ENCODE measurements at places on chromosomes 11 and 22.

- no peak for DNase-seq
Observed at GRCh38 chr11:22349491-22349890, 11.3 kb downstream of the SLC17A6 start.

GRCh38 chr11:75142714-75143419 lies 8.0 kb upstream of the SLCO2B1 start:
- DNase-seq = peak; percentile 84

GRCh38 chr22:46075764-46076531 lies 74.4 kb upstream of the PPARA start:
- DNase-seq = no peak

GRCh38 chr11:69962152-69962551 lies 116.0 kb upstream of the ANO1 start:
- peak; percentile 77 for DNase-seq

- DNase-seq = no peak
Observed at GRCh38 chr11:110715541-110715940, 3.3 kb upstream of the ARHGAP20 start.

DNA sequence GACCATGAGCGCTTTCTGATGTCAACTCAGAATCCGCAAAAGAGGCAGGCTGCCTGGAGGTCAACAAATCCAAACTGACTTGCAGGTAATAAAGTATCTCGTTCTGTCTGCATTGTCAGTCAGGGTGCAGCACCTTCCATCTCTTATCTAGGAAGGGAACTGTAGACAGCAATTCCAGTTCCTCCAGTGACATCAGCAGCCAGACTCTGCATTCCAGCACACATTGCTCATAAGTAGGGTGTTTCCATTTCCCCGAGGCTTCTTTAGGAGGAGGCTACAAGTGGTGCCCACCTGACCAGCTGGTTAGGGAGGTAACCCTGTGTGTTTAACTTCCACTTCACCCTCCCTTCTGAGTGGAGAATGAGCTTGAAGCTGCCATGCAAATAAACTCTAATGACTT lies 53.3 kb downstream of the NTM start:
- DNase-seq = no peak

- no peak for DNase-seq
Observed at GRCh38 chr11:134754521-134755198, 342.6 kb upstream of the B3GAT1 start.

DNA sequence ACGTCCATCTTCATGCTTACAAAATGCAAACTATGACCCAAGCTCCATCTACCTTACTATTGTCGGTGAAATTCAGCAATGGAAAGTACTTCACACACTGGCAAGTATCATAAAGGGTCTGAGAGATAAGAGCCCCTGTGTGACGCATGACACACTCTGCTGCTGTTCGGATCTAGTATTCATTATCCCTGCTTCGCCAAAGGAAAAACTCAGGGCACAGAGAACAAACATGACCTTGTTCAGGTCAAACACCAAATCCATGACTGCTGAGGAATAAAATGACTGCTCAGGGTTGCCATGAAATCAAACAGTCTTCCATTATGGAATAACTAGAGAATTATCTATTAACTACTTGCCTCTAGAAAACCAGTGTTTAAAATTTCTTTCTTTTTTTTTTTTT lies 73.0 kb downstream of the MICAL3 start:
- no peak for DNase-seq

DNA sequence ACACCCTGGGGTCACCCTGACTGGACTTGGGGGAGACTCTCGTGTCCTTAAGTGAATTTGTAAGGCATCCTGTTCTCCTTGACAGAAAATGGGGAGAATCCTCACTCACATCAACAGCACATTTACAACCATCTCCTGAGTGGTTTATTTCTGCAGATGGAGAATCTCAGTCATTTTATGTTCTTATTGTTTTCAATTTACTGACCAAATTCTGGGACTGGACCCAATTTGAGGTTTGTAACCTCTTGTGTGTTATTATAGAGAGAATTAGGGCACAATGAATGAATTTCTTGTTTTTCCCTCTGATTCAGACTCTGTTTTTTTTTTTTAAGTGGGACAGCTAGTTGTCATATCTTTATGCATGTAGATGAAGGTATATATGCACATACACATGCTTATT lies 104.9 kb downstream of the ADAMTS15 start:
- DNase-seq = no peak

- no peak for DNase-seq
Observed at GRCh38 chr11:35494957-35495490, 30.4 kb downstream of the PAMR1 start.

DNA sequence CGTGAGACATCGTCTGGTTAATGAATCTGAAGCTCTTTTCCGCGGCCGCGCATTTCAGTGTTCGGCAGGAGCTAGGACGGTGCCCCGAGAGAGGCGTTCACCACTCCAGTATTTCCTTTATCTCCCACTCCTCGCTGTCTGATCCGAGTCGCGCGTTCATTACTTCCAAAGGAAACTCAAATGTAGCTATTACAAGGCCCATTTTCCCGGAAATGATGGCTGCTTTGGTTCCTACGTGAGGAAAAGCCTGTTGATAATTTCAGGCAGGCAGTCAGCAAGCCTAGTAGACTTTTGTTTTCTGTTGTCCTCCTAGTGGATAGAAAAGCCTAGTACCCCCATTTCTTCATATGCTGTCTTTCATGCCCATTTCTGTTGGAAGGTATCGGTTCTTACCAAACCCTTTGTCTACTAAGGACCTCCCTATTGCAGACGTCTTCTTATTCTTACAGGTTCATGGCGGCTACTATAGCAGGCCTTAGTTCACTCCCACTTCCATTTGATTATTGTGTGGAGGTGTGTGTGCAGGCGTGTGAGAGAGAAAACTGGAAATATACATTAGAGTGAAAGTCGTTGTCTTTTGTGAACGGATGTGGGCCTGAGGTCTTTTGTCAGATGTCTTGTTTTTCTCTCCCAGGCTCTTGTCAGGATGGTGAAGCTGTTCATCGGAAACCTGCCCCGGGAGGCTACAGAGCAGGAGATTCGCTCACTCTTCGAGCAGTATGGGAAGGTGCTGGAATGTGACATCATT lies 737 bp downstream of the RBM4 start:
- no peak for DNase-seq

- DNase-seq = no peak
Observed at GRCh38 chr11:134566311-134566710, 154.3 kb upstream of the B3GAT1 start.

GRCh38 chr22:23187871-23188700 lies 7.8 kb downstream of the BCR start:
- no peak for DNase-seq

- no peak for DNase-seq
Observed at GRCh38 chr22:30572840-30573593, 1.4 kb downstream of the GAL3ST1 start.

- DNase-seq = no peak
Observed at GRCh38 chr11:60378354-60378753, at the start of gene MS4A7. Gene MS4A7 (plus strand): TSS chr11:60378532. CDS start chr11:60383142, 4,610 bp downstream.

- DNase-seq = no peak
Observed at GRCh38 chr11:133827556-133827955, 17.8 kb downstream of the SPATA19 start.

DNA sequence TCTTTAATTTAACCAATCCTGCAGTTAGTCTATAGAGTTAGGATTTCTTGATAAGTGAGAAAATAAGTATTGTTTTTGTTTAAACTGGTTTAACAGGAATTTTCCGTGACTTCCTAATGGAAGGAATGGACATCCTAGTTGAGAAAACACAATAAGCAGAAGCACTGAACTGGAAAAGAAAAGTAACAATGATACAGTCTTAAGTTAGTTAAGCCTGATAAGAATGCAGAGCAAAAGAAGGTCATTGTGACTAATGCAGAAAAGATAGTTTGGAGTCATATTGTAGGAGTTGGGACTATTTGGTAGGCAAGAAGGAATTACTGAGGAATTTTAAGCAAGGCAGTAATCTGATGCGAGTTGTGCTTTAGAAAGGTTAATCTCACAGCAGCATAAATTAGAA lies 11.7 kb downstream of the RNF141 start:
- DNase-seq = no peak

DNA sequence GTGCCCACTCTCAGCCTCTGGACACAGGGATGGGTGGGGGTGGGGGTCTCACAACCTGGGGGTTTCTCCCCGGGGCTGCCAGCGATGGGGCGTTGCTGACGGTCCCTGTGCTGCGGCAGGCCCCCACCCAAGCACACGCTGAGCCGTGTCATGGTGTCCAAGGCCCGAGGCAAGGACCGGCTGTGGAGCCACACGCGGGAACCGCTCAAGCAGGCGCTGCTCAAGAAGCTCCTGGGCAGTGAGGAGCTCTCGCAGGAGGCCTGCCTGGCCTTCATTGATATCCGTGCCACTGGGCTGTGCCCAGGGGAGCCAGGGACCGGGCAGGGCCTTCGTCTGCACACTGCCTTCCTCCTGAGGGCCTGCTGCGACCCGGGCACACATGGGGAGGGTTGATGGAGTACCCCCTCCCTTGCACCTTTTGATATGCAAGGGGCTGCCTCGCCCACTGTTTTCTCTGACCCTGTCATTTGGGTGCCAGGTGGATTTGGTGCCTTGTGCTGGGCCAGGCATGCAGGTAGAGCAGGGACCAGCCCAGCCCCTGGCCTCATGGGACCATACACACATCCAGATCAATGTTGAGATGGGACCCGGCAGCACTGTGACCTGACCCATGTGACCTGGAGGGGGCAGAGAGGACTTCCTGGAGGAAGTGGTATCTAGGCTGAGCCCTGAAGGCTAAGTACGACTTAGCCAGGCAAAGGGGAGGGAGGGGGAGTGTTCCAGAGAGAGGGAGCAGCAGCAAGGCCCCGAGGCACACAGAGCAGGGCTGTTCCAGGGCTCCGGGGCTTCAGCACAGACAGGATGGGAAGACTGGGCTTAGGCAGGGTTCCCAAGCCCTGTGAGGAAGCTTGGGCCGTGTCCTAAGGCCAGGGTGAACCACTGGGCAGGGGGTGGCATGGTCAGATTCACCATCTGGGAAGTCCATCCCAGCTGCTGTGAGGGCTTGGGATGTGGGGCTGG lies 75.2 kb downstream of the MYO7A start:
- DNase-seq = no peak

DNA sequence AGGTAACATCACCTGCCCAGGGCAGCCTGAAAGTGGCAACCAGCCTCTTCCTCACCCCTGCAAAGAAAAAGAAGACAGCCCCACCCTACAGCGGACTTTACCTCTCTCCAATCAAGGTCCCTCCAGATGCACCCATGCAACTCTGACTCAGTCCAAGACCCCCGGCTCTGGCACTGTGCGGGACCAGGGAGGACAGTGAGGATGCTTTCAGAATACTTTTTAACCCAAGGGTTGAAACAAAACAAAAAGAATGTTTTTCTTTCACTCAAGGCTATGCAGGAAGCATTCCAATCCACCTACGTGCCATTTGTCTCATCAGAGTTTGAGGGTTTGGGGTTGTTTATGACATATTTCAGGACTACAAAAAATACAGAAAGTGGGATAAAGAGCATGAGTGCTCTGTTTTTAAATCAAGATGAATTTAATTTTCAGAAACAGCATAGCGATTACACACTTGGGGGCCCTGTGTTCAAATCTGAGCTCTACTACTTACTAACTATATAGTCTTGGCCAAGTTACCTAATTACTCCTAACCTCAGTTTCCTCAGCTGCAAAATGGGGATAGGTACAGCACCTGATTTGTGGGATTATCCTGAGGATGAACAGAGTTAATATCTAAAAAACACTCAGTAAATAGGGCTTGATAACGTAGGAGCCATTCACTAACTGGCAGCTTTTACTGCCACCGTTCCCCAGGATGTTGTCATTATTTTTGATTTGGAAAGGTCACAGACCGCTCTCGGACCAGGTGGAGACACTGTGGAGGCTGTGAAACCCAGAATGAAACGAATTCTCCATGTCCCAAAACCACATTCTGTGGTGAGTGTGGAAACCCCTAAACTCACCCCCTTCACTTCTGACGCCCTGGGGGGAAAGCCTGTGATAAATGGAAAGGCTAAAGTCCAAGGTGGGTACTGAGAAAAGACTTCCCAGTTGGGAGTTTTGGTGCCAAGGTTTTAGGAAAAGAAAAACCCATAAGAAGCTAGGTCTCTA lies 5.6 kb downstream of the PLAAT3 start:
- DNase-seq = no peak

DNA sequence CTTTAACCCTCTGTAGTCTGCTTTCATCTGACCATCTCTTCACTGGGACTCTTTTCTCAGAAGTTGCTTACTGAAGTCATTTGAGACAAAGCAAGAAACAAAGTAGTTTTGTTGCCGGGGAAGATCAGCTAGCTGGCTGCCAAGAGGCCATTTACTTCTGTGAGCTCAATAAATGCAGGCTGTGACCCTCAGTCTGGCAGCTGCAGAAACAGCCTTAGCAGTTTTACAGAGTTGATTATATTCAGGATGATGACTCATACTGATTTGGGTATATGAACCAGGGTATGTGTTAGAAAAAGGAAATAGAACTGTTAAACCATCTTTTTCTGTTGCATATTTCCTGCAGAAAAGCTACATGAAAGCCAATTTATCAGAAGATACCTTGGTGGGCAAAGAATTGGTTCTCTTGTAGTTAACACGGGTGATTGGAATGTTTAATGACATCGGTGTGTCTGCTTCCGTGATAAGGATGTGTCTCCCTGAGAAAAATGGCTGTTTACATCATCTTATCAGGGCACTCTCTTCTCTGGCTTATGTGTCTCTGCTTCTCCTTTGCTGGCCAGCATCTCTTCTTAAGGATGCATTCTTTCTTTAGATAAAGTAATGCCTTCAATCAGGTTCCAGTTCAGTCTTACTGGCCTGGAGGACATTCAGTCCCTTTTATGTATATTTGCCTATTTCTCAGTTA lies 18.5 kb downstream of the FIBIN start:
- no peak for DNase-seq

DNA sequence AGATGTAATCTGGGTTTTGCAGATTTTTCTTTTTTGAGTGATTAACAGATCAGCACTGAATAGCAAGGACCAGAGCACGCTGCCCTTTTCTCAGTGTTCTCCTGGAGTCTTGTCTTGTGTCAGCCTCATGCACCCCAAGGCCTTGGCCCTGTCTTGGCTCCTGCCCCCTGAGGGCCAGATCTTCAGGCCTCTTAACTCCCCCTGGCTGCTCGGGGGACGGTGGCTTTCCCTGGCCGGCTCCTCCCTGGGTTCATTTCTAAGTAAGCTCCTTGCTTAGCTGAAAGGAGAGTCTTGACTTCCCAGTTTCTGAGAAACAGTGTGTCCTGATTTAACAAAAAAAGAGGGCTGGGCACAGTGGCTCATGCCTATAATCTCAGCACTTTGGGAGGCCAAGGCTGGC lies 1139.3 kb downstream of the BRD1 start:
- DNase-seq = no peak

DNA sequence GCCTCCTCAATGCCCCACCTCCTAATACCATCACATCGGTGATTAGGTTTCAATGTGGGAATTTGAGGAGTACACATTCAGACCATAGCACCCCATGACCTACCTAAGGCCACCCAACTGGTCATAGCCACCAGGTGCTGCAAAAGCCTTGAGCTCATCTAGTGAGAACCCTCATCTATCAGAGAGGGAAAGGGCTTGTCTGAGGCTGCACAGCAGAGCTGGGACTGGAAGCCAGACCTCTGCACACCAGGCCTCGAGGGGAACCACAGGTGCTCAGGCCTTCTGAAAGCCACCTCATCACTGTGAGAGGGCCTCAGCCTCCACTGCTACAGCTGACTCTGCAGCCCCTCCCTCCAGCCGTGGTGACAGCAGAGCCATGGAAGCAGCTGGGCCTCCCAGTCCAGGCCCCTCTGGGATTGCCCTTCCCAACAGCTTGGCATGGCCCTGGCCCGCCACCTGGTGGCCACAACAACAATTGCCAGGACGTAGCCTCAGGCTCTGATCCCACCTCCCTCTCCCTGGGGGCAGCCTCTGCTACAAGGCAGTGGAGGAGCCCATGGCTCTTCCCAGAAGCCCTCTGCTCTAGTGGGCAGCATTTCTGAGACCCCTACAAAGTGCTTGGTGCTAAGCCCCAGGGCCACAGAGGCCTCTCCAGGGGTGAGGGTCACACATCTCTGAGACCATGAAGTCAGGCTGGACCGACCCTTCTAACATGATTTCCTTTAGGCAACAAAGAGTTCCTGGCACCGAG lies 41.0 kb upstream of the PRDM11 start:
- DNase-seq = peak; percentile 26

Data from HCT116 (cell line).